Activated naive CD4-positive, alpha-beta T cell treated with anti-CD3 and anti-CD28 coated beads, Interleukin-2, amount 50 U/mL, for 72 hours (primary cell): ENCODE measurements at places on chromosomes 3 and 15. TPM values are rescaled to one million over a fixed set of nuclear protein-coding genes. Genes with fewer than 3 reads are reported as not detected.

GRCh38 chr15:82168296-82168695, 94.2 kb downstream of the EFL1 start:
- DNase-seq = no peak

- DNase-seq = no peak
Measured at GRCh38 chr3:193348686-193349085, 29.9 kb downstream of the ATP13A5 start.

DNA sequence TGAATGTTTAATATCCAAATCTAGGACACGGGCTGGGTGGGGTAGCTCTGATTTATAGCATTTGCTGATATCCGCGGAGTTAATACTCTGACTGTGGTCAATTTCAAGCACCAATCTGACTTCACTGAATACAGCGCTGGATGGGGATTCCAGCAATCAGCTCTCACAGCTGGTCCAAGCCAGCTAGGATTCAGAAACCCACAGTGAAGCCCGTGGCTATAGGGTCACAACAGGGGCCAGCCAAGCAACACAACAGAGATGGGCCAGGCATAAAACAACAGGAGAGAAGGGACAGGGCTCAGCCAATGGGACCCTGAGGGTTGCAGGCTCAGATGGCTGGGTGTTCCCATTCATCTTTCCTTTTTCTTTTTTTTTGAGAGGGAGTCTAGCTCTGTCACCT, 5.4 kb upstream of the LMAN1L start:
- no peak for DNase-seq

DNA sequence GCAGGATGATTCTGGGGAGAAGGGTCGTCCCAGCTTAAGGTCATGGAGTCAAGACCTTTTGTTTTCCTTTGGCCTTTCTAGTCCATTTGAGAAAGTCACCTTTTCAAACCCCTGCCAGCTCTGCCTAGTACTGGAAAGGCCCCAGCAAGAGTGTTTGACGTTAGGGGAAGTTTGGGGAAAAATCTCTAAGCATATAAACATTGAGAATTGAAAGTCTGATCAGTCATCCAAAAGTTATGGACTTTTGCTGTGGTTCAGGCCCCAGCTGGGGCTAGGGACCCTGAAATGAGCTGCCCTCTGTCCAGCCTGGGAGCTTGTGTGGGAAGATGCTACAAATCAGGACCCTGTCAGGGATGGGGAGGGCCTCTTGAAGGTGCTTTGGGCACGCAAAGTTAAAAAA, 21.6 kb downstream of the SLC6A6 start:
- no peak for DNase-seq

DNA sequence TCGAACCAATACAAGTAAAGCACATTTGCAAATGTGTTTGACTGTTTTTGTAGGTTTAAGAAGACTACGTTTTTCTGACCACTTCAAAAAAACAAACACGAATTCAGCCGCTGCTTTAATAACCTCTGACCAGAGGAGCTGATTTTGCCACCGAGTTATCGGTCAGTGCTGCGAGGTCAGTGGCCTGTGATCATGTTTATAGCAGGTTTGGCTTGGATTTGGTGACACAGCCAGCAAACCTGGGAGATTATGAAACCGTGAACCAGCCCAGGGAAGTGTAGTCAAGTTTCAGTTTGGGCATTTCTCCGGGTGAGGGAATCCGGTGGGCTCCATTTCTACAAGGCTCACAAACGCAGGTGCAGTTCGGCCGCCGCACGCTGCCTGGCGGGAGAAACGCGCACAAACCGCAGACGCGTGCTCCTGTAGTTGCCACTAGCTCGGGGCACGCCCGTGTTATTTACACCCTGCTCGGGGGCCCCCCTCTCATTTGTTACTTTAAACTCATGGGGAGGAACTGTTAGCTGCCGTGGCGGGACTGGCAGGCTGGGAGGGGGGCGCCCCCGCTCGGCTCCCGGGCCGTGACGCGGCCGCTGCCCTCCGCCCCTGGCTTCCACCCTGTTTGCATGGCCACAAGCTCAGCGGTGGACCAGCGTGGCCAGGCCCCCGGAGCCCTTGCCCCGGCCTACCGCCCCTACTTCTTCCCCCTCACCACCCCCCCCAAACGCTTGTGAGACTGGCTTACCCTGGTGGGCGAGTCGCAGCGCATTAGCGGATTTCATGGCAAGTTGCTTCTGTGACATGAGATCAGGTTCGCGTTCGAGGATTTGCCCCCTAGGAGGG, 13.6 kb upstream of the ONECUT1 start:
- no peak for DNase-seq

GRCh38 chr15:89139613-89140499, 51.6 kb downstream of the ABHD2 start:
- no peak for DNase-seq

GRCh38 chr3:195133013-195133412, 137.9 kb downstream of the XXYLT1 start:
- DNase-seq = no peak

CCR9 gene
- not detected for total RNA-seq

ITPR1 gene
- total RNA-seq = 40.0 TPM

LRRC3B gene
- not detected for total RNA-seq
